ENCODE measurements at places on chromosomes 2 and 18.

DNA sequence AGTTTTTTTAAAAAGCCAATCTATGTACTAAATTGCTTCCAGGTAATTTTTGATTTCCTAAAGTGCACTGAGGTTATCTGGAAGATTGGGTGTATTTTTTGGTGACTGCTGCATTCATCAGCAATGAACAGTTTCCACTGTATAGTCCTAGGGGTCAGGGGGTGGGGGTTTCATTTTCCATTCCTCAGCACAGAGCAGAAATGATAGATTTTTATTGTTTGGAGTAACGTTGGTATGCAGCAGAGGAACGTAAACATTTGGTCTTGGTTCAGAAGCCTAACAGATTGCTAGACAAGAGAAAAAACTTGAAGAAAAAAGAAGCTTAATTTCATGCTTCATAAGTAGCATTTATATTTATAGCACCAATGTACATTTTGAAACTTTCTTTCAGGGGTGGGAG lies 54.9 kb downstream of the ZCCHC2 start:
- DNase-seq = no peak

DNA sequence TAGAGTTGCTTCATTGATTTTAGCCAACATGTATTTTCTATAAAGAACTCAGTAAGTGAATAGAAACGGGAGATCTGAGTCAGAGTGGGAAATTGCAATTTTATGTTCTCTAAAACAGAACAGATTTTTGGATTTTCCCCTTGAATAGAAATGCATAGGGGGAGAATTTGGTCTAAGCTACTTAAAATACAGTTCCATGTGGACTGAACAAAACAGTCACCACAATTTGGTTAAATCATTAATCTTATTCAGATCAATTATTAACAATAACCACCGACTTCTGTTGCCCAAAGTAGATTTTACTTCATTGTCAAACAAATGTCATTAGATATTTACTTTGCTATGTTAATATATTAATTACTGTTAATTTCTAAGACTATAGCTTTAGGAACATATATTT lies 107.7 kb downstream of the SCG2 start:
- DNase-seq = no peak

- no peak for DNase-seq
Observed at GRCh38 chr18:55396267-55396905, 191.6 kb downstream of the TCF4 start.

DNA sequence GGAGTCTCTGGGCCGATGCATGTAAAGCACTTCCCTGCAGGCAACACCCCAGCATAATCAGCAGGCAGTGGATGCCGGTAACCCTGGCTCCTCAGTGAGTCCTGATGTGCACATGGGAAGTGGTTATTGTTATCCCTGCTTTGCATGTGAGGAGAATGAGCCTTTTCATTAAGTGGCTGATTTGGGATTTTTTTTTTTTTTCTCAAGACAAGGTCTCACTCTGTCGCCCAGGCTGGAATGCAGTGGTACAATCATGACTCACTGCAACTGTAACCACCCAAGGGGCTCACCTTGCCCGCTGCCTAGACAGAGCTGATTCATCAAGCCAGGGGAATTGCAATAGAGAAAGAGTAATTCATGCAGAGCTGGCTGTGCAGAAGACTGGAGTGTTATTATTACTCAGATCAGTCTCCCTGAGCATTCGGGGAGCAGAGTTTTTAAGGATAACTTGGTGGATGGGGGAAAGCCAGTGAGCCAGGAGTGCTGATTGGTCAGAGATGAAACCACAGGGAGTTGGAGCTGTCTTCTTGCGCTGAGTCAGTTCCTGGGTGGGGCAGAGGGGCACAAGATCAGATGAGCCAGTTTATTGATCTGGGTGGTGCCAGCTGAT lies 95.4 kb downstream of the SOCS6 start:
- peak; percentile 96 for DNase-seq

DNA sequence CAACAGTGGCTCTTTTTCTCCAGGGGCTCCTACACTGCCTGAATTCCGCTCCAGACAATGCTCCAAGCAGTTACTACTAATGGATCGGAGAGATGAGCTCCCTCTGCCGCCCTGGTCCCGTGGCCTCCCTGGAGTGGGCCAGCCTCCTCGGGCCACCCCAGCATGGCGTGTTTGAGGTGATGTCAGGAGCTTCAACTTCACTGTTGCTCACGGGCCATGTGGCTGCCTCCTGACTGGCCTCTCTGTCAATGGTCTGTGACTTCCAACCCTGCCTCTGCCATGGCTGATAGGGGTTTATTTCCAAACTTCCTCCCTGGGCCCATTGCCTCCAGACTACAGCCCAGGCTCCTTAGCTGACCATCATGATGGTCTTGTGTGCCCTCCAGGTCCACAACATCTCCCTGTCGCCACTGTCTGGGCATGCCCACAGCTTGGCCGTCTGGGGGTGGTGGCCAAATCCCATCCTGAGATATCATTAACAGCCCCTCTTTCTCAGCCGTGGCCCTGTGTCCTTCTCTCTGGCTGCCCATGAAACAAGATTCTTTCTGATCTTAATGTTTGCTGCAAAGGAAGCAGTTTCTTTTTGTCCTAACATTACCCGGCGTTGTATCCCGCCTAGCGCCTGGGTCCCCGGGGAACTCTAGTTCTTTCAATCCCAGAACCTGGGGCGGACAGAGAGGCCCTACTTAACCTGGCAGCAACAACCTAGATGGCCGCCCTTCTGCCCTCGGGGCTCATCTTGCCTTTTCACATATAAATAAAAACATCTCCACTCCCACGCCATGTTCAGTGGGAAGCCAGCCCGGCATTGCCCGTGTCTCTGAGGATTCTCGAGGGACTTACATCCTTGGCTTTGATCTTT lies 38.1 kb downstream of the ATOH8 start:
- no peak for DNase-seq

DNA sequence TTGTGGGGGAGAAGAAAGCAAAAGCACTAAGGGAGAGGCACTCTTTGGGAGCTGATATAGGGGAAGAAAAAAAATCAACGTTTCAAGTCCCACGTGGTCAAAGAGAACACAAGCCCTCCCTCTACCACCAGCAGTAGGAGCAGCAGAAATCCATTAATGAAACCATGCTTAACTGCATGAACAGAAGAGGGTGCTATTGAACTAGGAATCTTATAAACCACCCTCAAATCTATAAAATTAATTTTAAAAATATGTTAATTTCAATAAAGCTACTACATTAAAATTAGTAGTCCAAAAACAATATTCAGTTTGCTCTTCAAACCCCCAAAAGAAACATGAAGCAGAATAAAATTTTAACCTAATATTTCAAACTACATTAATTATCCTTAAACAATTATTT lies 147.8 kb downstream of the TMEM18 start:
- DNase-seq = no peak

DNA sequence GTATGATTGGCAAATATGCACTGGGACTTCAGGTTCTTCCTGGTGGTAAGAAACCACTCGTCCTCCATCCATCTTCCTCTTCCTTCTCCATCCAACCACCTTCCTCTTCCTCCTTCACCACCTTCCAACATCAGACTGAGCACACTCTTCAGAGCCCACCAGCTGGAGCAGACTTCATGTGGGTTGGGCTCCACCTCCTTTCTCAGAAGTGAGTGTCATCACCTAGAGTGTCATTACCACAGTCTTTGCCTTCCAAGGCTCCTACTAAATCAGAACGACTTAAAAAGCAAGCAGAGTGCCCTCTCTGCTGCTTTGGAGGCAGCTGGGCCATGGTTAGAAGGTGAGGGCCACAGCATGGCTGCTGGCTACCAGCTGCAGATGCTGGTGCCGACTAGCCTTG lies 171.6 kb downstream of the SH3RF3 start:
- no peak for DNase-seq

DNA sequence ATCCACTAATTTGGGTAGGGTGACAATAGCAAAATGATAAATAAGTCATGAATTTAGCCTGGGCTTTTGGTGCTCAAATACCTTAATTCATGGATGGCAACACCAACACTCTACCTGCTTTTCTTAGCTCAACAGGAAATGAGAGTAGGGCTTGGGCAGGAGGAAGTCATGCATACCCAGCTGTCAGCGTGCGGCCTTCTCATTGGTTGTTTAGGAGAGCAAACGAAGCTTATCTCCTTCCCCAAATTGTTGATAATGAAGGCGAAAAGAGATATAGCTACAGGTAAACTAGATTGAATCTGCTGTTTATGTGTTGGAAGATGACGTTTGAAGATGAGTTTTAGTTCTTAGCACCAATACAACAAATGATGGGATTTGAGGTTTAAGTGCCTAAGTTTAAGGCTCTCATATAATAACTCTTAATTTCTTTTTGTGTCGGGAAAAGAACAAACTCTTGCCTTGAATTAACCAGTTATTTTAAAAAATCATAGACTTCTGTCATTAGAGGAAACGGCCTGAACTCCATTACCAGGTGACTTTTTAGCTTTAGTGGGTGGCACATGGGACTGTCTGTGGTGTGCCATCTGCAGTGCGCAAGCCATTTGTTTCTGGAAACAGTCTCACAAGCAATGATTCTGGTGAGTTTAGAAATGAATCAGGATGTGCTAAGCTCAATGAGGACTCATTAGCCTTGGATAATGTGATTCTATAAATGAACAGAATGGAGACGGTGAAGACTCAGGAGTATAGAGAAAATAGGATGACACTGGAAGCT lies 19.8 kb downstream of the MAP4K4 start:
- no peak for DNase-seq

GRCh38 chr2:238994876-238995275 lies 147.0 kb downstream of the TWIST2 start:
- DNase-seq = no peak

DNA sequence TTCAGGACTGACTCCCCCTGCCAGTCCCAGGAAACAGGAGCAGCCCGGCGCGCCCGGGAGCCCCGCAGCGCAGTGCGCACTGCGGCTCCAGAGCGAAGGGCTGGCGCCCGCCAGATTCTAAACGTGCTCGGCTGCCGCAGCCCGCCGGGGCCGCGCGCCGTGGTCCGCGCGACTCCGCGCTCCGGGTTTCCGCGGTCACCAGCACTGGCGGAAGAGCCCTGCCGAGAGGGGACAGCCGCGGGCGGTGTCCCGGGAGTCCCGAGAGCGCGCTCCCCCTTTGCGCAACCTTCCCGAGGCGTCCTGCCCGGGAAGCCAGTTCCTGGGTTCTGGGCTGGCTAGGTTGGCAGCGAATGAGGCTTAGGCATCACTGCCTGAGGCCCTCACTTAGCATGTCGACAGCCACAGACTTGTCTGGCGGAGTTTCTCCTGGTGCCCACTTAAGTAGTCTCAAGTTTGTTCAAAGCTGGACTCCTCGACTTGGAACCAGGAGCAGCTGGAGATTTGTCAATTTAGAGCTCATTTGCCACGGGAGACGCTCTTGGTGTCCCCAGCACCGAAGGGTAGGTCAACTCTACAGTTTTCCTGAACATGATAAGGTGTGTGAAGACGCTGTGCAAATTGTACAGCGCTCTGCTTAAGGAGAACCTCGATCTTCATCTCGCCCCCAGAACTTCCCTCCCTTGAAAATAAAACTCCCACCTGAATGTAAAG lies 1.5 kb upstream of the VSNL1 start:
- DNase-seq = peak; percentile 39
